A549 (cell line): ENCODE measurements at places on chromosomes 3 and 15. TPM values are rescaled to one million over a fixed set of nuclear protein-coding genes. Genes with fewer than 3 reads are reported as not detected.

DNA sequence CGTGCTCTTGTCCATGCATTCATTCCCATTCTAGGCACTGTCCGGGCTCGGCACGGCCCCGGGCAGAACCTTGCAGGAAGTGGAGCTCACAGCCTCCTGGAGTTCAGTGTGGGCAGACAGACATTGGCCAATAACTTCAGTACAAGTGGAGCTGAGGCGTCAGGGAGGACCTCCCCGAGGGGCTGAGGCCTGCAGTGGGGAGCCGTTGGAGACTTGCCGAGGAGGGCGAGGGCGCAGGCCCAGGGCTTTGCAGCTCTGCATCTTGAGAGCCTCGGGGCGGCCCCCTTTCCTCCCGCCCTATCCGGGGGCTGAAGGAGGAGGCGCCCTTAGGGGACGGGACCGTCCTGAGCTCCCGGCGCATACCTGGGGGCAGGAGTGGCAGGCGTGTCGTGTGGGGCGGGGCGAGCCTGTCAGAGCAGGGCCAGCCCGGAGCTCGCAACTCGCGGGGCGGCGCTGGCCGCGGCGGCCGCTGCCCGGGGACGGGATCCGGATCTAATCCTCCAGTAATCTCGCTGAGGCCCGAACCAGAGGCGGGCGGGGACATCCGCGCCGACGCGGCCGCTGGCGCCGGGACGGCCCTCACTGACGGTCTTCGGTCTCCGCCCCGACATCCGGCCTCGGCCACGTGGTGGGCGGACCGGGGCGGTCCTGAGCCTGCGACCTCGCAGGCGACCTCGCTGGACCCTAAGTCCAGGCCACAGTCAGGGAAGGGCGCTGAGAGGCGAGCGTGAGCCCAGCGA, at the start of gene ACY1:
TSS of gene ACY1 (plus strand) at position 698 of the 740 bp plus-strand sequence. CDS start 530 bp downstream, outside the sequence.
- DNase-seq, result peak; percentile 81

GRCh38 chr3:116741467-116741866, 31.9 kb downstream of the TUSC7 start:
- no peak for DNase-seq

GRCh38 chr15:101501703-101502373, 12.3 kb upstream of the PCSK6 start:
- DNase-seq, result peak; percentile 87

GRCh38 chr3:71728632-71729342, 3.6 kb upstream of the EIF4E3 start:
- no peak for DNase-seq

- no peak for DNase-seq
These were observed 35.8 kb downstream of the ABHD5 start for GRCh38 chr3:43726521-43726920.

DNA sequence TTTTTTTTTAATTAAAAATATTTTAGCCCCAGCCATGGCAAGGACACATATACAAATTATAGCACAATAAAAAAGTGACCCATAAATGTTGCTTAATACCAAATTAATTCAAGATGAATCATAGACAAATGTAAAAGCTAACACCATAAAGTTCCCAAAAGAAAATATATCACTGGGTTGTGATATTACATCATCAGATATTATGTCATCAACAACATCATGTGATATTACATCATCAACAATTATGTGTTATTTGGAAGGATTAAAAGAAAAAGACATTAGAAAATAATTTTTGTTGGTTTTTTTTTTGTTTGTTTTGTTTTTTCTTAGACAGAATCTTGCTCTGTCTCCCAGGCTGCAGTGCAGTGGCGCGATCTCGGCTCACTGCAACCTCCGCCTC, 34.5 kb upstream of the ABHD10 start:
- no peak for DNase-seq

DNA sequence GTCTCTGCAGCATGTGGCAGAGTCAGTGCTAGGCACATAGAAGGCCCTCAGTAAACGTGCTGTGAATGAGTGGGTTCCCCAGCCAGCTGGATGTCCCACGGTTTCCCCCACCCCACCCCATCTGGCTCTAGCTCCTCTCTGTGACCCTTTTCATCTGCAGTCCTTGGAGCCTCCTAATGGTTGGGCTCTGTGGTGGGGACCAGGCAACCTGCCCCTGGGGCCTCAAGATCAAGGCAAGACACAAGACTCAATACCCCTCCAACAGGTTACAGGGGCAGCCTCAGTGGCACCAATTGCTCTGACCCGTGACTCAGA, 17.1 kb upstream of the CYP11A1 start:
- DNase-seq, result no peak

GRCh38 chr3:153429821-153430220, 267.8 kb downstream of the RAP2B start:
- no peak for DNase-seq

DNA sequence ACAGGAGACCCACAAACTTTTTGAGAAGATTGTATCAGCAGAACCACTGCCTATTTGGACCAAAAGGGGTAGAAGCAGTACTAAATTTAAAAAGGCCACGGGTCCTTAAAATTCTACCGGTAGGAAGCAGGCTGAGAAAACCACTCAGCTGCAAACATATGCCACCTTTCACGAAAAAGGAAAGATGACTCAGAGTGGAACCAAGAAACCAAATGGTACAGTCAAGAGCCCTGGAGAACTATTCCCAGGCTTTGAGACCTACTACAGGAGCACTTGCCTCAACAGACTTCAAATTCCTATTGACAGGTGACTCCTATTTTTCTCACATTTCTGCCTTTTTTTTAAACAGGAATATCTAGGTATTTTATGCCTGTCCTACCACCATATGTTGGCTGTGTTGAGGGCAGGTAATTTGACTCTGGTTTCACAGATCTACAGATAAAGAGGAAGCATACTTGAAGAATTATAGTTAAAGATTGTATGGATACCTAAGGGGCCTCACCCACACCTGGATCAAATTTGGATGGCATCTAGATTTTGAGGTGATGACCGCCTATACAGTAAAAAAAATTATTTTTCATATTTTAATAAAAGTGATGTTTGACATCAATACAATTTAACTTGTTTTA, 10.1 kb downstream of the GOLIM4 start:
- DNase-seq, result no peak

AP3B2 gene
- 0.32 to 0.63 TPM (median 0.46 TPM) in 3 replicates for polyA plus RNA-seq

WDR72 gene
- 11.1 to 12.3 TPM (median 12.0 TPM) in 3 replicates for polyA plus RNA-seq

MESP2 gene
- polyA plus RNA-seq, result 0.50 to 0.57 TPM (median 0.53 TPM) in 3 replicates

GRCh38 chr3:16211176-16211904, 36.9 kb downstream of the GALNT15 start:
- DNase-seq, result no peak

GABRG3 gene
- 0.18 to 0.25 TPM (median 0.20 TPM) in 3 replicates for polyA plus RNA-seq

GRCh38 chr3:139434764-139435307, 41.5 kb downstream of the RBP2 start:
- peak; percentile 23 for DNase-seq

COL8A1 gene
- not detected in 3 replicates for polyA plus RNA-seq

DNA sequence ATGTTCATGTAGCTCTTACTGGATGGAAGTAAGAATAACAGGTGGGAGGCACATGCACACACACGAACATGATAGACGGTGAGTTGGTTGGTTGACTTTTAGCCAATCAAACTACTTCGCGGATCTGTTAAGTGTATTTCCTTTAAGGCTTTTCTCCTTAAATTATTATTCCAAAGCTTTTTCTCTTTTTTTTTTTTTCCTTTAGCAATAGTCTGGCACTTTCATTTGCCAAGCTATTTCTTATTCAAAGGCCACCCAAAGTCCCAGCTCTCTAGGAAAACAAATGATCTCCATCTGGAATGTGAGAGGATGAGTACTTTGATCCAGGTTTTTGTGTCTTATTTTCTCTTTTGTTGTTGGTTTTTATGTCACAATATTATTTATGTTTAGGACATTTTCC, 141.1 kb downstream of the TPRG1 start:
- DNase-seq, result no peak

CD96 gene
- polyA plus RNA-seq, result 0.03 TPM in 1 of 3 replicates, not detected in the others

ARL14 gene
- 0.14 to 0.37 TPM (median 0.24 TPM) in 3 replicates for polyA plus RNA-seq

DNA sequence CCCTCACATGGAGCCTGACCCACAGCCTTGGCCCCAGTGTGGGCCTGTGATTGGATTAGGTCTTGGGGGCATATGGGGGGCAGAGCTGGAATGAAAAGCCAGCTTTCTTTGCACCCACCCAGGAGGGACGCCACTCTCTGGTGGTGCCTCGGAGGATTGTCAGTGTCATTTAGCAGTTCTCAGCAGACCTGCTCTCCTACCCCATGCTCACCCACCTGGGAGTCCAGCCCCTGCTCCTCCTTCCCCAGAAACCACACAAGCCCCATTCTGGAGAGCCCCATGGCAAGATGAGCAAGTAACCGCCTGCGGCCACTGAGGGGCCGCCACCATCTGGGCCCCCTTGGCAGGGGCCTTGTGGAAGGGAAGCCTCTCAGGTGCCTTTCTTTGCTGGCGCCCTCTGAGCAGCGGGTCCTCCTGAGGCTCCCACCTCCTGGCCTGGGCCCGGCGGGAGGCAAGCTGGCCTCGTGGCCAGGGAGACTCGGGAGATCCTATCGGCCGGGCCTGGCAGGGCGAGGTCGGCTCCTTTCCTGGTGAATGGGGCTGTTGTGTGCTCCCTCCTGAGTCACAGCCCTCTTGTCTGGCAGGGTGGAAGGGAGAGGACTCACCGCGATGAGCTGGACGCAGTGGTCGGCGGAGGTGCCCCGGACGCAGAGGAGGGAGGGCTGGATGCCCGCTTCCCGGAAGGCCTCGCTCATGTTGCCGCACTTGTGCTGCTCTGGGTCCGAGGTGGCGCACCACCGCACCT, 2.3 kb downstream of the MELTF start:
- DNase-seq, result no peak

GRCh38 chr3:194184265-194184751, 48.4 kb downstream of the HES1 start:
- no peak for DNase-seq

PGBD4 gene
- 3.7 to 4.3 TPM (median 4.0 TPM) in 3 replicates for polyA plus RNA-seq

CELF6 gene
- polyA plus RNA-seq, result 0.14 TPM in 1 of 3 replicates, not detected in the others

- no peak for DNase-seq
These were observed 176.3 kb upstream of the ZNF385D start for GRCh38 chr3:21927261-21927660.

GRCh38 chr15:68559345-68560310, 19.2 kb upstream of the CORO2B start:
- DNase-seq, result peak; percentile 91

GPR149 gene
- polyA plus RNA-seq, result not detected in 3 replicates

- no peak for DNase-seq
These were observed 34.4 kb downstream of the PRKCI start for GRCh38 chr3:170256597-170256996.

DNA sequence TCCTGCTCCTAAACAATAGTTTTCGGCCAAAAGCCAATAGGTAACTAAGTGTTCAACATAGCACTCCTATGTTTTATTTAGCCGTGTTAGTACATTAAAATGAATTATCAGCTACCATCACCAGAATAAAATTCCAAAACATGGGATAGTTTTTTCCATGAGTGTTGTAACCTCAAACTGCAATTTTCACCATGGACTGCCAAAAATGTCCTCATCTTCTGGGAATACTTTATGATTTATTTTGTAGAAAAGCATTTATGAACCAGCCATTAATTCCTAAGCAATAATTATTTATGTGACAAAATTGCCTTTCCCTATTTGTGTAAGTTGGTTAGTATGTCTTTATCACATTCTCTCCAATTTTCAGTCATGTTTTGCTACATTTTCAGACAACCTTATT, 438.1 kb downstream of the NAALADL2 start:
- DNase-seq, result no peak

ARHGAP31 gene
- polyA plus RNA-seq, result 0.68 to 0.94 TPM (median 0.93 TPM) in 3 replicates

GRCh38 chr3:43723121-43723734, 32.5 kb downstream of the ABHD5 start:
- DNase-seq, result no peak

MME gene
- not detected in 3 replicates for polyA plus RNA-seq

DGKG gene
- 13.3 to 17.1 TPM (median 15.3 TPM) in 3 replicates for polyA plus RNA-seq

CSTA gene
- polyA plus RNA-seq, result 0.41 to 1.1 TPM (median 0.91 TPM) in 3 replicates

- no peak for DNase-seq
These were observed 306.8 kb upstream of the STT3B start for GRCh38 chr3:31225923-31226322.

DNA sequence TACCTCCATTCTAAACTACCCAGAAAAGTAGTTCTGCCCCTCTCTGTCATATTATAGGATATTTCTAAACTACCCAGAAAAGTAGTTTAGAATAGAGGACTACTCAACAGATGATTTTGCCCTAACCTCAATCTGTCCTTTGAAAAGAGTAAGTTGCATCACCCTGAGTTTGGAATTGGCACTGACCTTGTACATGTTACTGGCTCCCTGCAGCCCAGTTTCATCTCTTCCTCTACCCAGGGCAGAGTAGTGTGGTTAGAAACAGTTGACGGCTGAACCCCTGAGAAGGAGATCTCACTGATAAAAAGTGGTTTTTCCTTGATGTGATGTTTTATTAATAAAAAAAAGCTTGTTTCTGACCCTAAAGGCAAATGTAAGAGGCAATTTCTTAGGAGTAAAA, 340.5 kb upstream of the NECTIN3 start:
- DNase-seq, result no peak

IQCH gene
- 1.5 to 2.1 TPM (median 2.0 TPM) in 3 replicates for polyA plus RNA-seq

GRCh38 chr15:78461171-78461888, 23.3 kb downstream of the IREB2 start:
- no peak for DNase-seq

- DNase-seq, result no peak
These were observed 66.2 kb downstream of the LRRK1 start for GRCh38 chr15:100985401-100985800.

TMEM212 gene
- polyA plus RNA-seq, result not detected in 3 replicates

DNA sequence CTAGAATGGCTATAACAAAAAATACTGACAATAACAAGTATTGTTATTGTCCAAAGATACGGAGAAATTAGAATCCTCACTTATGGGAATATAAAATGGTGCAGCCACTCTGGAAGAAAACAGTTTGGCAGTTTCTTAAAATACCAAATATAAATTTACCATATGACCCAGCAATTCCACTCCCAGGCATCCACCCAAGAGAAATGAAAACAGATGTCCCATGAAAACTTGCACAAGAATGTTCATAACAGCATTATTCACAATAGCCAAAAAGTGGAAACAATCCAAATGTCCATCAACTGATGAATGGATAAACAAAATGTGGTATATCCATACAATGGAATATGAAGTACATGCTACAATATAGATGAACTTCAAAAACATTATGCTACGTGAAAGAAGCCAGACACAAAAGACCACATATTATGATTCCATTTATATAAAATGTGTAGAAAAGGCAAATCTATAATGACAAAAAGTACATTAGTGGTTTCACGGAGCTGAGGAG, 9.4 kb downstream of the AAGAB start:
- DNase-seq, result no peak

DNA sequence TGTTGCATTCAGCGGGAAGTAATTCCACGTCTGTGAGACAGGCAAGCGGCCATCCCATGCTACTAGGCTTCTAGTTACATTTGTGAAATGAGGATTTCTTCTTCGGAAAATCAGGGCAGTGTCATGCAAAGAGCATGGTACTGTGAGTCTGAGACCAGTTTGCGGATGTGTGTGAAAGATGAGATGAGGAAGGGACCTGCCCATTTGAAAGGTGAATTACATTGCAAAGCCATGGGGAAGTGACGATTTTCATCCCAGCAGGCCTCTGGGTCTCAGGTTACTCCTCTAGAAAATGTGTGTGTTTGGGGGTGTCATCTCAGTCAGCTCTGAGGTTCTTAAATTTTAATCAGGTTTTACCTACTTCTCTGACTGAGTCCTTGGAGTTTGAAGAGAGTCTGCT, 16.1 kb downstream of the TLE3 start:
- no peak for DNase-seq

MUC4 gene
- polyA plus RNA-seq, result not detected in 3 replicates

GRCh38 chr3:121885386-121885785, 8.8 kb upstream of the SLC15A2 start:
- no peak for DNase-seq
